Stimulated activated effector memory CD8-positive, alpha-beta T cell treated with anti-CD3 and anti-CD28 coated beads, Interleukin-12 subunit alpha, Interleukin-12 subunit beta, amount 100 ng/mL, for 72 hours (primary cell): ENCODE measurements at places on chromosomes 5 and 9.

GRCh38 chr5:159951387-159951786, 35.1 kb downstream of the ADRA1B start:
- no peak for DNase-seq

DNA sequence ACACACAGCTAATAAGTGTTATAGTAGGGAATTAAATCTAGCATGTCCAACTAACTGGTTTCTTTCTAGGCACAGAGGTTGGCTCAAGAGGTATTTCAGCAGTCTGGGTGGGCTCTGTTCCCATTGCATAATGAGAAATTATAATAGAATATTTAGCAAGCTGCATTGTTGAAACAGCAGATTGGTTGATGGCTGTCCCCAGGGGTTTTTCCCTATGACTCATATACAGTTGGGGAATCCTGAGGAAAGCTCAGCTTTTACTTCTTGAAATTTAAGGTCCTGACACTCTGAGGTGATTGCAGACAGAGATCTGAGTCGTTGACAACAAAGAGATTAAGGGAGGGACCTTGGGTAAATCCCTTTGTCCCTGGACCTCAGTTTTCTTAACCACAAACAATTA, 38.3 kb upstream of the TNFSF8 start:
- DNase-seq = no peak

GRCh38 chr5:36934740-36935356, 58.3 kb downstream of the NIPBL start:
- no peak for DNase-seq

- no peak for DNase-seq
Measured at GRCh38 chr5:33936381-33937016, at the start of gene RXFP3. RXFP3 (plus strand) TSS chr5:33936386; CDS start chr5:33936741, 355 bp downstream.

DNA sequence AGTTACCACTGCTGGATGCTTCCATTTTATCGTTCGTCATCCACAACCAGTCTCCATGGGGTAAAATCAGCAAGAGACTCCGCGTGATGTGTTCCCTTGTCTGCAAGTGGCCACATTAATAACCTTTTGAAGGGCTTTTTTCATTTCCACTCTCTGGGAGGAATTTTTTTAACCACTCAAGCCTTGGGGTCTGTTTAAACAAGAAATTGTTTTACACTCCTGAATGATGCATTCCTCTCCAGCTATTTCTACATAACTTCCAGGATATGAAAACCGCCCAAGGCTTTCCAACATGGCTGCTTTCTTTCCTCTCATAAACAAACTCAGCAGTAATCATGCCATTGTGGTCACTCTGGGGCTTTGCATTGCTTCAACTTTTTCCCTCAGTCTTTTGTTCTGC, 217.2 kb upstream of the DAPK1 start:
- no peak for DNase-seq

DNA sequence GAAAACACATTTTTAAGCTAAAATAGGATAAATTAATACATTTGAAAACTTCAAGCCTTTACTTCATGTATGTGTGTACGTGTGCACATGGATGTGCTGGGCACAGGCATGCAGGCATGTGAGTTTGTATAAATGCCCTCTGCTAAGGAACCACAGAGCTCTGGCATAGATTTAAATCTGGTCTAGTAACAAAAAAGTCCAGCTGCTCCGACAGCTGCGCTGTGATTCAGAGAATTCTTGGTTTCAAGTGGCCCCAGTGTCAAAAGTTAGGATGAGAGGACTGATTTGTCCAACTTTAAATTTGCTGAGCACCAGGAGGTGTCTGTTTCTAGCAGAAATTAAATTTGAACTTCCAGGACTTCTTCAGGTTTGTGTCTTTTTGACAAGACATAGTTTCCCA, 203.7 kb upstream of the TUT7 start:
- DNase-seq = no peak

DNA sequence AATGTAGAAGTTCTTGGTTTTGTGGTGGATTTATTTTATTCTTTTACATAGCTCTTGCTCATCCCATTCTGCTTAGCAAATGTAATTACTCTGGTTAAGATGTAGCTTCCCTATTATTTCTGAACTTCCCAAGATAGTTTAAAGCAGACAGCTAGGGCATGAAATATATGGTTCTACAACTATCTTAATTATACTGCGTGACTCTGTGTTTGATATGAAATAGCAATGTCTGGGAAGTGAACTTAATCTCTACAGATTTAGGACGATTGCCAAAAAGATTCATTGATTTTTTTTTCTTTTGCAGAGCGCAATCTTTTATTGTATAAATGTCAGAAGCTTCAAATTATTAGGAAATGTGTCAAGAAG, 529.3 kb upstream of the ZNF608 start:
- no peak for DNase-seq

DNA sequence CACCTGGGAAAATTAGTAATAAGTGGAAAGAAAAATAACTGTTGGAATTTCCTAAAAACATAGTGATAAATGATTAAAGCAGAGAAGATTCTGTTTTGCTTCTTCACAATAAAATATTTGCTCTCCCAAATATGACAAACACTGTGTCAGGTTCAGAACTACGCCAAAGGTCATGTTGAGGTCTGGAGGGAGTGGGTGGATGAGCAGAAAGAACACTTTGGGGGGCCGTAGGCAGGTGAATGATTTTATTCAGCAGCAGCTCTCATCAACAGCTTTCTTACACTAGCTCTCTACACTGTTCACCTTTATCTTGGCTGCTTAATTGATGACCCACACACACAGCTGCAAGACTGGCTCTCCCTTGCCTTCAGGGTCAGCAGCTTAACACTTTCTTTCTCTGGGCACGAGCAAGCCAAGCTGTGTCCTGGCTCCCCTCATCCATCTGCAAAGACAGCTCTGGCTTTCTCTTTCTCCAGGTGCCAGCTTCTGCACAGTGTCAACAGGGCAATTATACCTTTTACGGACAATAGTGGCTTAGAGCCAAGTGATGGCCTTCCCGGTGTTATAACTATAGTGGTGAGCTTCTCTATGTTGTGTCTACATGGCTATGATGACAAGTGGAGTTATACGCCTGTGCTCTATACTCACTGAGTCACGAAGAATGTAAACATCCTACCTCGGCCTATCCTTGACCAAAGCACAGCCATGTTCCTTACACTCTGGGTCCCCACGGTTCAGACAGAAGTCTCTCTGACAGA, 18.9 kb upstream of the GPX8 start:
- DNase-seq = no peak

- no peak for DNase-seq
Measured at GRCh38 chr5:51242456-51242855, 140.8 kb upstream of the ISL1 start.

GRCh38 chr9:108167136-108167900, 677.7 kb upstream of the KLF4 start:
- no peak for DNase-seq

GRCh38 chr5:141672841-141673813, 8.9 kb downstream of the ARAP3 start:
- no peak for DNase-seq

- no peak for DNase-seq
Measured at GRCh38 chr5:55437859-55438206, 96.9 kb downstream of the PLPP1 start.

DNA sequence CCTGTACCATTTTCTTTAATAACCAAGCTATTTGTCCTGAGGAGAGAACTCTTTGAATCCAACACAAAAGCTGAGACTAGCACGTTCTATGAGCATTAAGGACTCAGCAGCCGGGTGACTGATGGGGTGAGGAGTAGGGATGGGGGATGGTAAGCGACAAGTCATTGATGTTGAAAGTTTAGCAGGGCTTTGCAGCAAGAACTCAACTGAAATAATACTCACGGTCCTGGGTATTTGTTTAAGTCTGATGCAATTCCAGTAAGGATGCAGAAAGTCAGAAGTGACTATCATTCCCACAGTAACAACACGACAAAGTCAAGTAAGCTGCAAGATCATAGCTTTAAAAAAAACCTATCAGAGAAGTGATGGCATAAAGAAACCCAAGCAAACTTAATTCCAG, 131.1 kb downstream of the ACTL7B start:
- DNase-seq = no peak

- DNase-seq = no peak
Measured at GRCh38 chr5:32058101-32058500, 116.0 kb downstream of the GOLPH3 start.

GRCh38 chr9:6239694-6240093, 24.1 kb downstream of the IL33 start:
- no peak for DNase-seq

- no peak for DNase-seq
Measured at GRCh38 chr9:4873066-4873465, 80.3 kb downstream of the RCL1 start.

DNA sequence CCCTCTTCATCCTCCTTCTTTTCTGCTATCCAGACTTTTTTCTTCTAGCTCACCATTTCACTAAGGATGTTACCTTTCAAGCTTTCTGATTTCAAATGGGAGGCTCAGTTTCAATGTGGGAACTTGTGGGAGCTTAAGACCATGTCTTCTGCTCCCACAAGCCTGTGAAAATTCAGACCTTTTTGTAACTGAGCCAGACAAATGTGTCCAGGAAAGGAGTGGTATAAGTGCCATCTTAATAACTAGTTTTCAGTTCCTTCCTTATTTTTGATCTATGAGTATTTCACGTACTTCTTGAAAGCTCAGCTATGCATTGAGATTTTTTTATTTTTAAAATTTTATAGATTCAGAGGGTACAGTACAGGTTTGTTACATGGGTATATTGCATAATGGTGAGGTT, 4.6 kb upstream of the ERCC6L2 start:
- no peak for DNase-seq

DNA sequence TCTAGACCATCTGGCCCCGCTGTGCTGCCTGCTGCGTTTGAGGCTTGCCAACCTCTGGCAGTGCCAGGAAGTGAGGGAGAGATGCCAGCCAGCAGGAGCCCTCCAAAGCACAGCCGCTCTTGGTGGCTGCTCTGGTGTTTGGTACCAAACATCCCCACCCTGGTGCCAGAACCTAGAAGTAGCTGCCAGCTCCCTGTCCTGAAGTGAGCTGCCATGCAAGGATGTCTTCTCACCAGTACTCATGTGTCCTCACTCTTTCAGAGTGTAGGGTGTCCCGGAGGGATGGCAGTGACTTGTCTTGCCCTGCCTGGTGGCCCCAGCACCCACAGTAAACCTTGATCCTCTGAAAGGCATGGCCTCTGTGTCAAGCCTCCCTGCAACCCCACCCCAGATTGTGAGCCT, 43.4 kb downstream of the AMBP start:
- no peak for DNase-seq
